ENCODE measurements at places on chromosomes 1 and 21.

- H3K27me3 ChIP-seq = peaks cover 61% of the 10 kb centered on the region
- H3K4me1 ChIP-seq = peaks cover 16% of the 10 kb centered on the region
- DNase-seq = peak; percentile 84
- H3K27ac ChIP-seq = no peak overlapping the region
- H3K4me3 ChIP-seq = no peak overlapping the region
These were observed 32.1 kb downstream of the TGFB2 start for GRCh38 chr1:218377143-218377660.

GRCh38 chr1:11704691-11705475 lies 13.4 kb downstream of the DRAXIN start:
- DNase-seq = no peak
- no peak overlapping the region for H3K27ac ChIP-seq
- no peaks in the 10 kb centered on the region for H3K36me3 ChIP-seq
- no peak overlapping the region for H3K4me3 ChIP-seq
- H3K4me1 ChIP-seq = no peaks in the 10 kb centered on the region
- peaks cover 8% of the 10 kb centered on the region for H3K27me3 ChIP-seq

DNA sequence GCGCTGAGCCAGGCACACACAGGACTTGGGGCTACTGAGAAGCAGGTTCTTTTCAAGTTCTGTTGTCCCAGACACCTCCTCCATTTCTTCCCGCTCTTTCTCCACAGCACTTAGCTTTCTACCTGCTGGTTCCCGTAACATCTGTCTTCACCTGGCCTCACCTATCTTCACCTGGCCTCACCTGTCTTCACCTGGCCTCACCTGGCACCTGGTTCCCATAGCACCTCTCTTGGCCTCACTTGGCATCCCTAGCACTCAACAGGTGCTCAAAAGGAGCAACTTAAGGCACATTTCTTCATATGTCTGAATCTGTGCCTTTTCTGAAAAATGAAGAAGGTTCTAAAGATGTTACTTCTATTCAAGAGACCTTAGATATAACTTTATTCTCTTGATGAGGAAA lies 10.4 kb downstream of the KCNK1 start:
- H3K36me3 ChIP-seq = no peaks in the 10 kb centered on the region
- H3K27me3 ChIP-seq = peaks cover 12% of the 10 kb centered on the region
- DNase-seq = no peak
- no peaks in the 10 kb centered on the region for H3K4me1 ChIP-seq
- H3K27ac ChIP-seq = no peak overlapping the region

DNA sequence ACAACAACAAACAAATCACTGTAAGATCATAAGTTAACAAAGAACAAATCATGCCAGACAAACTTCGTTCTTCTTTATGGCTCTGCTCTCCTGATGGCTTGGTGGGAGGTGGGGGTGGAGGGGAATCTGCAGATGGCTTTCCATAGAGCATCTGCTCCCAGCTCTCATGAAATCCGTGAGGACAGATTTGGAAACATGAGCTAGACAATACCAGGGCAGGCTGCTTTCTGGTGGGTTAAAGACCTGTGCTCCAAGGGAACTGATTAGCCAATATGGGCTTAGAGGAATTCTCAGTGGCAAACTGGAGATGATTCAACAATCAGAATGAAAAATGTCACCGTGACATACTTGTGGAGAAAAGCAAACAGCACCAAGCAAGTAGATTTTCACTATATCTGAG lies 69.4 kb upstream of the TLR5 start:
- H3K27ac ChIP-seq = no peak overlapping the region
- H3K4me3 ChIP-seq = no peak overlapping the region
- no peaks in the 10 kb centered on the region for H3K4me1 ChIP-seq
- no peaks in the 10 kb centered on the region for H3K27me3 ChIP-seq
- no peak for DNase-seq

DNA sequence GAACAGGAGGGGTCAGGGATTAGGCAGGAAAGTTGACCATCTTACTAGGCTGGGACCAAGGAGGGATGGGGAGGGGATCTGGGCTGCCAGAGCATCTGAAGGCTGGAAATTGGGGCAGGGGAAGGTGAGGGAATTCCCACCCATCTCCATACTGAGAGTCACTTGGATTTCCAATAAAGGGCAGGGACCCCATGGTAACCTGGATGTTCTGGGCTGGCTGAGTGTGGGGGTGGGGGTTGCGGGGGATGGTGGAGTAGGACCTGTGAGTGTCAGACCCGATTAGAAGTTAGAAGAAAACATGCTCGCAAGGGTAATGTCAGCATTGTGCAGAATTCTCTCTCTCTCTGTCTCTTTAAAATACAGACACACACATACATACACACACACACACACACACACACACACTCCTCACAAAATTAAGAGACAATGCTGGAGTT lies 40.0 kb upstream of the EPS15 start:
- no peaks in the 10 kb centered on the region for H3K36me3 ChIP-seq
- H3K27ac ChIP-seq = no peak overlapping the region
- no peak for DNase-seq
- no peak overlapping the region for H3K4me3 ChIP-seq
- peaks cover 4% of the 10 kb centered on the region for H3K4me1 ChIP-seq

DNA sequence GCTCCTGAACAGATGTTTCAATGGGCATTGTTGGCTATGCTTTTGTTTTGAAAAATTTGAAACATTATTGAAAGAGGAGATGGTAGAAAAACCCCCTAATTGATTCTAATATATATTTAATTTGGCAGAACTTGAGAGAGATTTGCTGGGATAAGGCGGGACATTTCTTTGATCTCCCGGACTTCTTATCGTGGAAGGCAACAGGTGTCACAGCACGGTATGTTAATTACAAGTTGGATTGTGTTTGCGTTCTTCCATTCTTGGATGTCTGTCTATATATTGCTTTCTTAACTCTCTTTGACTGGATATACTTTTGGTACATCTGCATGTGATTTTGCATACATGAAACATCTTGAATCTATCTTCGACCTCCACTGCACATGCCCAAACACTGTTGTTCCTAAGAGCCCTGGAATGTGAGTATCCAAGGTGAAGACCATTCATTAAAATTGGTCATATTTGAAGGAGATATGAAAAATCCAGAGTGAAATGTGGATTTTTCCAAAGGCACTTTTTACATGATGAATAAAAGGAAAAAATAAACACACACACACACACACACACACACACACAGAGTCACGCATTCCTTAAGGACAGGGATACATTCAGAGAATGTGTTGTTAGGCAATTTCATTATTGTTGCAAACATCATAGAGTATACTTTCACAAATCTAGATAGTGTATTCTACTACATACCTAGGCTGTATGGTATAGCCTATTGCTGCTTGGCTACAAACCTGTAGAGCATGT lies 81.9 kb downstream of the FGGY start:
- no peaks in the 10 kb centered on the region for H3K4me1 ChIP-seq
- H3K27ac ChIP-seq = no peak overlapping the region
- no peaks in the 10 kb centered on the region for H3K27me3 ChIP-seq
- no peak for DNase-seq
- peaks cover 14% of the 10 kb centered on the region for H3K36me3 ChIP-seq

DNA sequence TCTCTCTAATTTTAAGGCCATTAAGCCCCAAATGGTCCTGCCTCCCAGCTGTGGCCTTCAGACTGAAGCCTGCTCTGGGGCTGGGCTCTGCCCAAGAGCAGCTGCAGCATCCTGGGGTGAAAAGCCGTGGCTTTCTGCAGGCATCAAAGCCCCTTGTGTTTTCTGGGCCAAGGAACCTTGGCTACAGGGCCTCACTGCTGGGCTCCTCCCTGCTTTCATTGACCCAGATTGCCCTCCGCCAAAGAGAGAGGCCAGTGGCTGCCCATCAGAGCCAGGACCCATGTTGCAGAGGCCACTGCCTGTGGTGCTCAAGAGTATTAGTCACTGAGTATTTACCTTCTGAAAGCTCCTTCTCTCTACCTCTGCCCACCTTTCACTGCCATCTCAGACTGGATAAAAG lies 1.6 kb downstream of the ZNF648 start:
- peaks cover 5% of the 10 kb centered on the region for H3K4me1 ChIP-seq
- no peak overlapping the region for H3K4me3 ChIP-seq
- no peaks in the 10 kb centered on the region for H3K36me3 ChIP-seq
- H3K27ac ChIP-seq = no peak overlapping the region

GRCh38 chr21:38486706-38487105 lies 11.6 kb downstream of the ERG start:
- no peak overlapping the region for H3K4me3 ChIP-seq
- no peak overlapping the region for H3K27ac ChIP-seq
- DNase-seq = no peak

DNA sequence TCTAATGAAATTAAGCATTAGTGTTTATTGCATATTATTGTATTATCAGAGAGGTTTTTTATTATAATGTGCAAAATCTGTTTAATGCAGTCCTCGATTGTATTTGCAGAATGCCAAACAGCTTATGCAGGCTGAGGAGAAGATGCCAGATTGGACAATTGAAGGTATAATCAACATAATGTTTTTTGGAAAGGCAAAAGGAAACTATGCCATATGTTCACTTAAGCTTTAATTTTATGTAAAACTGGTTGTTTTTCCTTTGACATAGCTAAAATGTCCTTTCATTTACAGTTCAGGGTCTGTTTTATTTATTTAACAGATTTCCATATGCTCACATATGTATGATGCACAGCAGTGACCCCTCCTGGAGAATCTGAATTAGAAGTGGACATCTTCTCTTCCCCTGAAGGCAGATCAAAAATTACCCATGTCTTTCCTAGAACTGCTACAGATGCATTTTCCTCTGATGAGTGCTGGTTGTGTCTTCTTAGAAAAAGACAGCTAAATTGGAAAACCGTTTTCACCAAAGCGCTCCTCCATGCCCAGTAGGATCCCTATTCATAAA lies 143.5 kb upstream of the USH2A start:
- H3K27ac ChIP-seq = no peak overlapping the region
- H3K4me3 ChIP-seq = no peak overlapping the region
- no peak for DNase-seq
- no peaks in the 10 kb centered on the region for H3K36me3 ChIP-seq
- H3K27me3 ChIP-seq = no peaks in the 10 kb centered on the region

- peak overlapping the region; percentile 21 for H3K27ac ChIP-seq
- H3K27me3 ChIP-seq = peaks cover 15% of the 10 kb centered on the region
- H3K4me1 ChIP-seq = peaks cover 34% of the 10 kb centered on the region
- peak; percentile 17 for DNase-seq
- no peaks in the 10 kb centered on the region for H3K36me3 ChIP-seq
These were observed 687 bp downstream of the TGFBR3 start for GRCh38 chr1:91885213-91885715.

GRCh38 chr1:21725748-21726392 lies 56.7 kb upstream of the RAP1GAP start:
- H3K4me1 ChIP-seq = no peaks in the 10 kb centered on the region
- H3K27me3 ChIP-seq = no peaks in the 10 kb centered on the region
- peaks cover 21% of the 10 kb centered on the region for H3K36me3 ChIP-seq

DNA sequence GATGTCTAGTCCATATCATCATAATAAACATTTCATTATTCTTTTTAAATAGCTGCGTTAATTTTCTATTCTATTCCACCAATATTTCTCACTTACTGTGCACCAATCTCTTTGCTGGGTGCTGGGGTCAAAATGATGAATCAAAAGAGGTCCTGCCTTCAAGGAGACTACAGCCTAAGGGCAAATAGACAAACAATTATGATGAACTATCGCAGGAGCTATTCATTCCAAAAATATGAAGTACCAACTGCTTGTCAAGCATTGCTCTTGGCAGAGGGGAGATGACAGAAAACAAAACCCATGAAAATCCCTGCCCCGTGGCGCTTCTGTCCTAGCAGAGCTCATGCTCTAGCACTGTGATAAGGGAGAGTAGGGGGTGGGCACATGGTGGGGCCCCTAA lies 28.8 kb upstream of the SLC26A9 start:
- DNase-seq = peak; percentile 3
- no peak overlapping the region for H3K4me3 ChIP-seq
- H3K27ac ChIP-seq = no peak overlapping the region

GRCh38 chr1:43548285-43549271 lies 17.9 kb downstream of the PTPRF start:
- H3K4me1 ChIP-seq = no peaks in the 10 kb centered on the region
- no peaks in the 10 kb centered on the region for H3K36me3 ChIP-seq
- H3K4me3 ChIP-seq = no peak overlapping the region
- no peak overlapping the region for H3K27ac ChIP-seq
- no peak for DNase-seq
- peaks cover 9% of the 10 kb centered on the region for H3K27me3 ChIP-seq

DNA sequence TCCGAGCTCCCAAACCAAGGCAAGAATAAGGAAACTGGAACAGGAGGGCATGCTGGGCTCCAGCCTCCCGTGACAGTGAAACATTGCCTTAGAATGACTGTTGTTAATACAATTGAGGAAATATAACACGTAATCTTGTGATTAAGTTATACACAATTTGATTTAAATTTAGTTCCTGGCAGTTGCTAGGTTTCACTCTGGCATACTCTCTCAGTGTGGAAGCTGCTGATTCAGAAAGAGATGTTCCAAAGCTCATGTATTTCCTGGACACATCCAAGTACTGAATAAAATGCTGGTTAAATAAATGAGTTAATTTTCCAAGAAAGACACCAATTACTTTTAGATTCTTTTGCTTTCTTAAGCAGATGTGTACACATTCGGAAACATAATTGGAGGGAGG lies 176.1 kb downstream of the GRIK1 start:
- H3K27me3 ChIP-seq = peaks cover 5% of the 10 kb centered on the region
- no peak for DNase-seq
- H3K27ac ChIP-seq = no peak overlapping the region
- H3K36me3 ChIP-seq = no peaks in the 10 kb centered on the region

DNA sequence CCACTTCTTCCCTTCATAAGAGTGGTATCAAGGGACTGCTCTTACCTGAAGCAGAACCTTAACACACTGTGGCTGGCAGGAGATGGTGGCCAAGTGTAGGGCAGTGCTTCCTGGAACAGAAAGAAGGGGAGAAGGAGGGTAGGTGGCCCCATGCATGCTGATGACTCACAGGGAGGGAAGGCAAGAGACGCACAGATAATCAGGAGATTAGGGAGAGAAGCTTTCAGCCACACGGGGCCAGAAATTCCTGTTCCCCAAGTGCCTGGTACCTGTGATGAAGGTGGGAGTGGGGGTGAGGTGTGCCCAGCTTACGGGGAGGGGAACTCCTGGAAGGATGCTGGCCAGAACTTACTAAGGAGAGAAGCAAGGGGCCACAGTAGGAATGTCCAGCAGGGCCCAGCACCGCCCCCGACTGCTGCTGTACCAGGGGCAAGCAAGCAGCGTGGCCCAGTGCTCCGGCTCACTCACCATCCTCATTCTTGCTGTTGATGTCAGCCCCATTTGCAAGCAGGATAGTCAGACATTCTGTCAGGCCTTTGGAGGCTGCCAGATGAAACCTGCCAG lies 7.7 kb downstream of the ANKRD35 start:
- no peak overlapping the region for H3K4me3 ChIP-seq
- no peaks in the 10 kb centered on the region for H3K36me3 ChIP-seq
- no peaks in the 10 kb centered on the region for H3K4me1 ChIP-seq
- H3K27ac ChIP-seq = no peak overlapping the region
- no peak for DNase-seq

- DNase-seq = no peak
- H3K4me3 ChIP-seq = no peak overlapping the region
- H3K27ac ChIP-seq = no peak overlapping the region
- peaks cover 3% of the 10 kb centered on the region for H3K4me1 ChIP-seq
- peaks cover 5% of the 10 kb centered on the region for H3K27me3 ChIP-seq
These were observed 35.6 kb downstream of the LRRN2 start for GRCh38 chr1:204649721-204650521.

GRCh38 chr1:219927956-219928790 lies at the start of gene SLC30A10:
Gene SLC30A10, minus strand, starts transcription at chr1:219928557. Its CDS starts 117 bp downstream, at chr1:219928440.
- no peak within 1 kb of the TSS for H3K27ac ChIP-seq
- H3K27me3 ChIP-seq = peaks cover 47% of the 10 kb centered on the region

GRCh38 chr1:12760256-12760795 lies 13.2 kb upstream of the PRAMEF12 start:
- H3K36me3 ChIP-seq = no peaks in the 10 kb centered on the region
- no peak overlapping the region for H3K4me3 ChIP-seq
- H3K27ac ChIP-seq = no peak overlapping the region
- no peak for DNase-seq
- no peaks in the 10 kb centered on the region for H3K4me1 ChIP-seq
- H3K27me3 ChIP-seq = peaks cover 7% of the 10 kb centered on the region

Data from activated naive CD4-positive, alpha-beta T cell treated with anti-CD3 and anti-CD28 coated beads for 36 hours (primary cell).